ENCODE measurements at places on chromosomes 7 and 10. TPM values are rescaled to one million over a fixed set of nuclear protein-coding genes. Genes with fewer than 3 reads are reported as not detected.

The GPR85 gene
- total RNA-seq = 0.69 TPM

The XPNPEP1 gene
- 36.4 TPM for total RNA-seq

The FAM180A gene
- 11.4 TPM for total RNA-seq

The FOXI2 gene
- total RNA-seq = not detected

The PLXNA4 gene
- 19.2 TPM for total RNA-seq

The CASP2 gene
- 12.6 TPM for total RNA-seq

The ICA1 gene
- 51.0 TPM for total RNA-seq

The FAM237B gene
- not detected for total RNA-seq

The CYP2E1 gene
- total RNA-seq = 0.69 TPM

The PITX3 gene
- 1.1 TPM for total RNA-seq

The PLEKHA8 gene
- total RNA-seq = 3.4 TPM

The GRID2IP gene
- not detected for total RNA-seq

The VKORC1L1 gene
- total RNA-seq = 18.2 TPM

The CPA2 gene
- total RNA-seq = not detected

The TMEM26 gene
- 0.67 TPM for total RNA-seq

The LRRC17 gene
- total RNA-seq = 1.9 TPM

The ARHGEF35 gene
- 0.94 TPM for total RNA-seq

The MGMT gene
- 16.7 TPM for total RNA-seq

The EN2 gene
- not detected for total RNA-seq

The AOAH gene
- 2.4 TPM for total RNA-seq

The SPDYE6 gene
- not detected for total RNA-seq

The GPNMB gene
- 339 TPM for total RNA-seq

The CDC14C gene
- not detected for total RNA-seq

The MCM10 gene
- 0.30 TPM for total RNA-seq
